ENCODE measurements at places on chromosomes 3 and 15.

- DNase-seq, result no peak
Observed at GRCh38 chr15:82551646-82552247, 11.5 kb upstream of the RPS17 start.

- DNase-seq, result no peak
Observed at GRCh38 chr15:53875139-53875538, 103.1 kb upstream of the UNC13C start.

DNA sequence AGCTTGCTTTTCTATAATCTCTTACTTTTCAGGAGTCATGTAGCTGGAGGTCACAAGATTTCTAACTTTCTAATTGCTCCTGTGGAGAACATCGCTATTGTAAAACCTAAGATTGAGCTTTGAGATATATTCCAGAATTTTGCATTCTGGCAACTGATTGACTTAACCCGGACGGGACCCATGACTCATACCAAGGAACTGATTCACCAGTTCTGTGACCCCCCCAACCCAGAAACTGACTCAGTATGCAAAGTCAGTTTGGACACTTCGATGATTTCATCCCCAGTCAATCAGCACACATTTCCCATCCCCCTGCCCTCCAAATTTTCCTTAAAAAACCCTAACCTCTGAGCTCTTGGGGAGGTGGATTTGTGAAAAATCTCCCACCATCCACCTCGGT lies 396.5 kb upstream of the GBE1 start:
- DNase-seq, result no peak

- no peak for DNase-seq
Observed at GRCh38 chr3:158134363-158134762, 24.5 kb downstream of the RSRC1 start.

- no peak for DNase-seq
Observed at GRCh38 chr15:56356616-56357015, 8.6 kb upstream of the TEX9 start.

DNA sequence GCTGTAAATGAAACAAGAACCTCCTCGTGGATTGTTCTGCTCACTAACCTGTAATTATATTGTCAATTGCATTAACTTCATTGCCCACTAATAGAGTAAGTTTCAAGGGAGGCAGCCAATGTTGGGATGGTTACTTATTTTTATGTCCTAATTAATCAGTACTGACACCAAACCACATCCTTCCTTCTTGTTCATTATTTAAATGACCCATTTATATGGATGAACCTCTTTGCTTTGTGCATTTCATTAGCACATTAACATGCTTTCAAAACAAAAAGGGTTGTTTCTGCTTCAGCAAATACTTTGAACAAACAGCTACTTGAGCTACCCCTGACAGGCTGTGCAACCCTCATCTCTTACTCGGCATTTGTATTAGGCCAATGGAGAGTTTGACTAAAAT lies 374.2 kb downstream of the MECOM start:
- DNase-seq, result no peak

DNA sequence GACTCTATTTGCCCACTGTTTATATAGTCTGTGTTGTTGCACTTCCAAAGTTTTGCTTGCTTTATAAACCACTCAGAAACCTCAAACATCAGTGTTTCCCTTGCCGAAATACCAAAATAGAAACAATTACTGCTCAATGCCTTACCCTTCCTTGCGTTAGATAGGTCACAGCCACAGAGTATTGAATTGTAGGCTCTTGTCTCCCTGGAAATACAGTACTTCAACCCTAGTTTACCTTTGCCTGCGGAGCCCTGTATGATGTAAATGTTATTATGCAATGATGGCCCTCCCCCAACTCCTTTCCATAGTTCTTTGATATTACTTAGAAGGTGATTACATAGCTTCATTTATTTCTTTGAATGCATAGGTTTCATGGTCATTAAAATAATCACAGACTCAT lies 44.2 kb downstream of the SOX2 start:
- DNase-seq, result no peak

- no peak for DNase-seq
Observed at GRCh38 chr3:58355179-58355578, 22.5 kb downstream of the PXK start.

- no peak for DNase-seq
Observed at GRCh38 chr3:31417486-31417885, 115.2 kb upstream of the STT3B start.

- peak; percentile 51 for DNase-seq
Observed at GRCh38 chr15:60507596-60508424, 28.9 kb upstream of the ICE2 start.

DNA sequence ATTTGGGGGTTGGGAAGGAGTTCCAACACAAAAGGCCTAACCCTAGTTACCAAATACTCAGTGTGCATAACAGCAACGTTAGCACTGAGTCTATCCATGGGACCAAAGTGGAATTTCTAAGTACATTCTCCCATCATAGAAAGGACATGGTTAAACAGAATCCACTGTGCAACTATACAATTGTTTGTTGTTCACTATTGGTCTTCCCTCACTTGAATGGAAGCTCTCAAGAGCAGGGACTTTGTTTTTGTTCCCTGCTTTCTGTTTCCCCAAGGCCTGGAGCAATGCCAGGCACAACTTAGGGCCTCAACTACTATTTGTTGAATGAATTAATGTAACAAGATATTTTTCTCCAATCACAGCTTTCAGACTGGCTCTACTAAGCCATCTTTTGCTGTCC lies 25.6 kb downstream of the COL8A1 start:
- no peak for DNase-seq

DNA sequence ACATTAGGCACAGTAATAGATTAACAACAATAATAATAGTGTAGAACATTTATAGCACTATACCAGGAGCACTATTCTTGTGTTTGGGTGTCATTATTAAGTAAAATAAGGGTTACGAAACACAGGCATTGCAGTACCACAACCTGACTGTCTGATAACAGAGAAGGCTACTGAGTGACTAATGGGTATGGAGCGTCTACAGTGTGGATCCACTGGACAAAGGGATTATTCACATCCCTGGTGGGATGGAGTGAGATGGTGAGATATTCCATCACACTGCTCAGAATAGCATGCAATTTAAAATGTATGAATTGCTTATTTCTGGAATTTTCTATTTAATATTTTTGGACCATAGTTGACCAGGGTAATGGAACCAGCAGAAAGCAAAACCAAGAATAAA lies 18.2 kb downstream of the MINDY4B start:
- DNase-seq, result no peak

- DNase-seq, result no peak
Observed at GRCh38 chr3:152910211-152910610, 75.3 kb downstream of the P2RY1 start.

GRCh38 chr15:77173487-77173886 lies 102.6 kb upstream of the TSPAN3 start:
- DNase-seq, result no peak

DNA sequence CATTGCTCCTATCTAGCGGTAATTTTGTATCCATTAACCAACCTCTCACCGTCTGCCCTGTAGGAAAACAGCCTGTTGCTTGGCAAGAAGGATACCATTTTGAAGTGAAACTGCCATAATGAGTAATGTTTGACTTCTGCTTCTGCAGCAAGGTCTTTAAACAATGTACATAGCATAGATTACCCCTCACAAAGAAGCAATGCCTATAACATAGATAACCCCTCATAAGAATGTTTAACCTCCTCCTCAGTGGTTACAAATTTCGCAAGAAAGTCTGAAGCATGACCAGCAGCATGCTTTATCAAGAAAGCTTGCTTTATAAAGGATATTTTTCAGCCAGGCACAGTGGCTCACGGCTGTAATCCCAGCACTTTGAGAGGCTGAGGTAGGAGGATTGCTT lies 61.2 kb upstream of the MFGE8 start:
- DNase-seq, result no peak

- DNase-seq, result no peak
Observed at GRCh38 chr15:101054991-101055390, 135.8 kb downstream of the LRRK1 start.

DNA sequence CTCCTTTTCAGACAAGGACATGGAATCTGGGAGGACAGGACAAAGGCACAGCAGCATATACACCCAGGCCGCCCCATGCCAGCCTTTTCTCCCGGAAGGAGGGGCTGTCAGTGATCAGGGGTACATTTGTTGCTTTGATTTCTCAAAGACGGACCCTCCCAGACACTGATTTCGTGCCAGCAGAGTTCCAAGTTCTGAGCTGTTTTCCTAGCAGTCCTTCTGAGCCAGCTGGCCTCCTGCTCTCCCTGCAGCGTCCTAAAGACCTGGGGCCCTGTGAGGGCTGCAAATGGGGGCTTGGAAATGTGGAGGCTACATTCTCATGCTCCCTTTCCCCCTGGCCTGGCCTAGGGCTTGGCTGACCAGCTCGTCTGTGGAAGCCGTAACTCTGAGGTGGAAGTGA lies 22.3 kb downstream of the CTSH start:
- no peak for DNase-seq

DNA sequence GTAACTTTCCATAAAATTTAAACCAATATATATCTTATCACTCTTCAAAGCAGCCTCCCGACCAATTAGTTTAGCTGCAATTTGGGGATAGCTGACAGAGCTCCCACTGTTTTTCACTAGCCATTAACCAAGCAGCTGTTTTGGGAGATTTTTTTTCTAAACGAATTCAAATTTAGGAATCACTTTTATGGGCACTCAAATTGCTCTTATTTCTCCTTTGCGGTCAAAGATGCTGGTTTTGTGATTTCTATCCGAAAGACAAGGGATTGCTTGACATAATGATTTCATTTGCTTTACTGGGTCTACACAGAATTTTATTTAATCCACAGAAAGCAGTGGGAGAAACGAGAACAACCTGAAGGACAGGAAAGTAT lies 505.7 kb upstream of the IL12A start:
- no peak for DNase-seq

DNA sequence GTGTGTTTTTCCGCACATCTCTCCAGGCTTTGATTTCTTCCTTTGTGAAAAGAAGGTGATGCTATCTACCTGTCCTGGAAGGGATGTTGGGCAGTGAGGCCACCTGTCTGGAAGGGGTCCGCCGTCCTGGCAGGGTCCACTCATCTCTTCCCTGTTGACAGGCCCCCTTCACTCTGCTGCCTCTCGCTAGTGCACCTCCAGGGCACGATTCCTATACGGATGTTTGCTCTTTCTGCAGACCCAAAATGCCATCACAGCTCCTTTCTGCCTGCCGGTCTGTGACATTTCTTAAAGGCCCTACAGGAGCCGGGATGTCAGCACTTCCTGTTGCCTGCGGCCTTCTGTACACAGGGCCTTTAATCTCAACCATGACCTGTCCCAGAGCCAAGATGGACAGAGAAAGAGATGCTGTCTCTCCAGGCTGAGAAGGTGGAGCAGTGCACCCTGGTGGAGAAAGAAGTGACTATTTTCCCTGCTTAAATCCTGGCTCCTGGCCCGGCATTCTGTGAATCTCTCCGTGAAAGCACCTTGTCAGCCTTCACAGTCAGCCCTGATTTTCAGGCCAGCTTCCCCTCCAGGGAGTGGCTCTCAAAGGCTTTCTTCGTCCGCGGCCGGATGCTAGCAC lies 7.4 kb downstream of the FAM3D start:
- DNase-seq, result no peak

DNA sequence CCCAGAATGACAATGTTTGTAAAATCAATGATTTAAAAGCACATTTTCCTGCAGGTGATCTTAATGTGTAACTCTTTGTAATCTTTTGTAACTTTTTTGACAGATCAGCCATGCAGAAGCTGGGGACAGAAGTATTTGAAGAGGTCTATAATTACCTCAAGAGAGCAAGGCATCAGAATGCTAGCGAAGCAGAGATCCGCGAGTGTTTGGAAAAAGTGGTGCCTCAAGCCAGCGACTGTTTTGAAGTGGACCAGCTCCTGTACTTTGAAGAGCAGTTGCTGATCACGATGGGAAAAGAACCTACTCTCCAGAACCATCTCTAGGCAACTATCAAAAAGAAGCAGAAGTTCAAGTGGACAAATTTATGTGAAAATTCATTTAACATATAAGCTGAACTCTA lies 32.1 kb upstream of the NUDT16 start:
- DNase-seq, result no peak

DNA sequence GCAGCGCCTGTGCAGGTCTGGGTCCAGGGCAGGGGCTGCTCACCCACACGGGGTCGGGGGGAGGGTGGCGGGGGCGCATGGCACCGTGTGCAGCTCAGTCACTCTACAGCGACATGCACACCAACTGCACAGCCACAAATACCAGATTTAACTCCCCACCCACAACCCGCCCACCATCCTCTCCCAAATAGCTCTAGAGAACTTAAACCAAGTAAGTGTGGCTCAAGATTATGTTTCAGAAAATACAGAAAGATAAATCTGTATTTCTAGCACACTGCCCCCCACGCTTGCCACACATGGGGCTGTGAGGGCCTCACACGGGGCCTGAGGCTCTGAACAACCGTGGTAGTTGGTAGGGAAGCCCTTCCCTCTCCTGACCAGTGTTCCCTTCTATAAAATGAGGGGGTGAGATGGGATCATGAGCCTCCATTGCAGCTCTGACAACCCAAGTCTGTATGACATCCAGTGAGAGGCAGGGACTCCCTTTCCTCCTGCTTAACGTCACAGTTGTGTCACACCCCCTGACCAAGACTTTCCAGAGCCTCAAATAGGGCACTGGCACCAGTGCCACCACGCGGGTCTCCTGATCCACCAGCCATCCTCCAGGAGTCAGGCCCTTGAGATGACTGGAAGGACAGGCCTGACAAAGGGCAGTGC lies 23.1 kb downstream of the POC1A start:
- no peak for DNase-seq

- DNase-seq, result no peak
Observed at GRCh38 chr15:92570391-92570790, 85.2 kb downstream of the FAM174B start.

- no peak for DNase-seq
Observed at GRCh38 chr3:22660606-22661005, 542.5 kb upstream of the UBE2E2 start.
